ENCODE measurements at places on chromosomes 6 and 20.

GRCh38 chr6:136226674-136227377 lies 23.3 kb downstream of the MTFR2 start:
- no peak for DNase-seq

DNA sequence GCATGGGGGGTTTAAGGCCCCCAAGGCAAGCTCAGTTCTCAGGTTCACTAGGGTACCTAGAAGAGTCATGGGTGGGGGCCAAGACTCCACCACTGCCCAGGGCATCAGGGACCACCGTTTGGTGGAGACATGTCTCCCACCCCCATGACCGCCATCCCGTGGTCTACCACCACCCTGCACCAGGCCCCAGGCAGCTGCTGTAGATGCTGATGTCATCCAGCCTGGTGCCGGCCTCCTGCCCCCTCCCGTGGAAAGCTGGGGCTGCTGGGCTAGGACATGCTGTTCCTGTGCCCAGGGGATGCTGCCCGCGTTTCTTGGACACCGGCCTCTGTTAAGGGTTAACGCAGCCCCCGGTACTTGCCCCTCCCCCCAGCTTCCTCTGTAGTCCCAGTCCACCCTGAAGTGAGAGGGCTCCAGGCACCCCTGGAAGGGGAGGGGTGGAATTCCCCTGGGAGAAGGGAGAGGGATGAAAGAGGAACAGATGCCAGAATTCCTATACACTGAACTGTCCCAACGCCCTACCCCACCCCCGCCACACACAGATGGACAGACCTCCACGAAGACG lies 587 bp downstream of the IP6K3 start:
- no peak for DNase-seq

GRCh38 chr6:44942798-44943197 lies 385.3 kb upstream of the RUNX2 start:
- no peak for DNase-seq

GRCh38 chr20:46293084-46293483 lies 15.2 kb downstream of the CDH22 start:
- DNase-seq: no peak

DNA sequence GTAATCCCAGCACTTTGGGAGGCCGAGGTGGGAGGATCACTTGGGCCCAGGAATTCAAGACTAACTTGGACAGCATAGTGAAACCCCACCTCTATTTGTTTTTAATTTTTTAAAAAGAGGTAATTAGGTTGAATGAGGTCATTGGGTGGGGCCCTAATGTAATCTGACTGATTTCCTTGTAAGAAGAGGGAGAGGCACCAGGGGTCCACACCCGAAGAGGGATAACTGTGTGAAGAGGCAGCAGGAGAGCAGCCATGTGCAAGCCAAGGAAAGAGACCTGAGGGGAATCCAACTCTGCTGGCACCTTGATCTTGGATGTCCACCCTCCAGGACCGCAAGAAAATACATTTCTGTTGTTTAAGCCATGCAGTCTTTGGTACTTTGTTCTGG lies 63.4 kb downstream of the QRSL1 start:
- DNase-seq: no peak

DNA sequence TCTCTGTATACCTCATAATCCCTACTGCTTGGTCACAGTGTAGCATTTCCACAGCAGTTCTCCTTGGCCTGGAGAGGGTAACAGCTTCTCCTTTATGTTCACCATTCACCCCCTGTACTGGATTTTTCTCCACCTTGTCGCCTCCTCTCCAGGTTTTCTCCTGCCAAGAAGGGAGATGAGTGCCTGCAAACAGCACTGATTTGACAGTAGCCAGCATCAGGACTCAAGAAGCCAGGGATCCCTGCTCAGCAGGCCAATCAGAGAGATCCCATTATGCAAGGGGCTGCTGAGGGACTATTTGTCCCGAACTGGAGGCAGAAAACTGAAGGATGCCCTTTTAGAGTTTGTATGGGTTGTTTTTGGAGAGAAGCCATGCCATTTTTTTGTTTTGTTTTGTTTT lies 68.6 kb upstream of the RIPOR2 start:
- no peak for DNase-seq

- DNase-seq: no peak
Measured at GRCh38 chr6:52249078-52249477, 4.8 kb upstream of the IL17F start.

GRCh38 chr6:37600312-37600916 lies 97.3 kb downstream of the MDGA1 start:
- DNase-seq: no peak

- no peak for DNase-seq
Measured at GRCh38 chr20:62479156-62479555, 3.4 kb upstream of the GATA5 start.

- no peak for DNase-seq
Measured at GRCh38 chr20:55052459-55052858, 577.1 kb downstream of the DOK5 start.

DNA sequence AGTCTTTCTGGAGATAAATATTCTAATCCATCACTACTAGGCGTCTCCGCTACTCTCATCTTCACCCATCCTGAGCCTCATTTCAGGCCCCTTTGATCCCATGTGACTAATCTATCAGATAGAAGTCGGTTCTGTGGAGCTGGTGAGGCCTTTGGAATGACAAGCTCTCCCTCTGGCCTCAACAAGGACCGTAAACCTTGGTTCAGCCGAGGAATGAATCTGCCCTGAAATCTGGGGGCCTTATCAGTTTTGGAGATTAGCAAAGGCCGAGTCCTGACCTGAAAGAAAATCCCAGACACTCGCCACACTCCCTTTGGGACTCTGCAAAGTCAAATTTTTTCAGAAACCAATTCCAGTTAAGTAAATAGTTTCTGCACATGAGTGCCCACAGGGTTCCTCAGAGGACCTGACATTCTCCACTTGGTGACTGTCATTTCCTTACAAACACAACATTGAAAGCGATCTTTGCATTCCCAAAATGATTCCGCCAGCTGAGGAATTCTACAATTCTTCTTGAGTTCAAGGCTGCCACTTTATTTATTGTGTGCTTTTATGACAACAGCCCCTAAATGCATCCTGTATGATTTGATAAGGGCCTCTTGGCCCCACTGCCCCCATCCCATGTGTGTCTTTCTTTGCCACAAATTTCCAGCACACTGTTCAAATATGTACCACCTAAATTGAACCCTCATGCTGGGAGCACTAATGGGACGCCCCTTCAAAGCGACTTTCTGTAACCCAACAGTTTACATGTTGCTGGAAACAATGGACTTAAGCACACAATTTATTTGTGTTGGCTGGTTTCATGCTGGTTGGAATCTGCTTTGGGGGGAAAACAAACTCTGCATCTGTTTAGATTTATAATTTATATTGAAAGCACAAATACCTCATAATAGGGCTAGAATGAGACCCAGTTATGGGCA lies 10.0 kb upstream of the RIPOR3 start:
- DNase-seq: no peak

DNA sequence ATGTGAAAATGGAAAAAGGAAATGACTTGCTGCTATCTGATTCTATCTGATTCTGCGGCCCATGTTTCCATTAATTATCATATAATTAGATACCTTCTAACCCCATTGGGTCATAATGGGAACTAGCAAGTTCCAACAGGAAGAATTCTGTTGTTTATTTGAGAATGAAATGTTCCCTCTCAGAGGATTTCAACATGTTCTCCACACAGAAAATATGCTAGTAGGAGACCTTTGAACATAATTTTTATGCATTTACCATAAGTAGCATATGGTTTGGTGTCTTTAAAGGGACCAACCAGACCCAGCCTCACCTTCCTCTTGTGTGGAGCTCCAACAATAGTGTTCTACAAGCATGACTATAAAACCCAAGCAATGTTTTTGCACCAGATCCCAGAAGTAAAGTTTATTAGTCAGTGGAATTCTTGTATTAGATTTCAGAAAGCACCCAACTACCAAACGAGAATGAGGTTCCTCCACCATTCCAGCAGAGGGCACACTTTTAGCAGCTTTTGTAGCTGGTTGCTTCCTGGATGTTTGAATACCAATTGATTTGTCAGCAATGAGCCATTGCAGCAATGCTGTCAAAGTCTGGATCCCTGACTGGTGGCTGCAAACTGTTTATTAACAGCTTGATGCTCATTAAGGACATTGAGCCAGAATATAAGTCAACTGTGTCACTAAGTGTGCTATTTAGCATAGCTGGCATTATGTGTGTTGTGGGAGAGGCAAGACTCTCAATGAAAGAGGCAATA lies 143.6 kb upstream of the GJE1 start:
- DNase-seq: peak; percentile 69
